ENCODE measurements at places on chromosomes 13 and 19. TPM values are rescaled to one million over a fixed set of nuclear protein-coding genes. Genes with fewer than 3 reads are reported as not detected.

XAB2 gene
- 20.2 TPM for total RNA-seq

DNA sequence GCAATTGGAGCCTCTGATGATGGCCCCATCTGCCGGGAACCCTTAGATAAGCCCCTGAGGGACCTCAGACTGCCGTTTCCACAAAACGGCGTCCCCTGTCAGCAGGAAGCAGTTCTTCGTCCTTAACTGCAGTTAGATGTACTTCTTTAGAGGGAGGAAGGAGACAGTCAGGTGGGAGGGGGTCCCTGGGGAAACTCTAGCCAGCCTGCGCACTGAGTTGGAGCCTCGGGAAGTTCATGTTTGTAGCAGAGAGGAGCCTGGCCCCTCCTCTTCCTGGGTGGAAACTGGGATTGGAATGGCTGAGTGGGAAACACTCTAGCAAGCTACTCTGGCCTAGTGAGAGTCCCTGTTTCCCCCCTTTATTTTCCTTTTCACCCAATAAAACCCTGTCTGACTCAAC is 612.4 kb downstream of the PCDH9 start:
- no peak overlapping the region for H3K27ac ChIP-seq
- H3K4me1 ChIP-seq: no peaks in the 10 kb centered on the region
- DNase-seq: no peak
- no peaks in the 10 kb centered on the region for H3K27me3 ChIP-seq
- H3K4me3 ChIP-seq: no peak overlapping the region

DNA sequence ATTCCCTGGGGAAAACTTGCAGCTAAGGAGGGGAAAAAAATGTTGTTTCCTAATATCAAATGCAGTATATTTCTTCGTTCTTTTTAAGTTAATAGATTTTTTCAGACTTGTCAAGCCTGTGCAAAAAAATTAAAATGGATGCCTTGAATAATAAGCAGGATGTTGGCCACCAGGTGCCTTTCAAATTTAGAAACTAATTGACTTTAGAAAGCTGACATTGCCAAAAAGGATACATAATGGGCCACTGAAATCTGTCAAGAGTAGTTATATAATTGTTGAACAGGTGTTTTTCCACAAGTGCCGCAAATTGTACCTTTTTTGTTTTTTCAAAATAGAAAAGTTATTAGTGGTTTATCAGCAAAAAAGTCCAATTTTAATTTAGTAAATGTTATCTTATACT is 33.6 kb downstream of the TNFSF11 start:
- peaks cover 32% of the 10 kb centered on the region for H3K4me1 ChIP-seq
- H3K27me3 ChIP-seq: no peaks in the 10 kb centered on the region
- H3K27ac ChIP-seq: no peak overlapping the region

ZNF419 gene
- 5.1 TPM for total RNA-seq

PDS5B gene
- 61.2 TPM for total RNA-seq

DNA sequence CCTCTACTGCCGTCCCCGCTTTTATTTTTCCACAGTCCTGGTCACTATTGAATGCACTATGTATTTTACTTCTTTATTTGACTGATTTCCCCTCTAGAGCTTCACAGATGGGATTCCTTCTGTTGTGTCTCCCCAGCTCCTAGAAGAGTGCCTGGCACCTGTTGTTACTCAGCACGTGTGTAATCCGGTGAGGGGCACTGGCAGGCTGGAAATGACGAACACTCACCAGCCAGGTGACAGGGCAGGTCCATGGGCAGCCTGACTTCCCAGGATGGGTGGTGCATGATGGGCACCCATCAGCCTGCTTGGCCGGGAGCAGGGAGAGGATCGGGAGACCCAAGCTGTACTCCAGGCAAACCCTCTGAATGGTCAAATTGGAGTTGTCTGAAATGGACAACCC is 67.2 kb downstream of the CEBPG start:
- no peak overlapping the region for H3K27ac ChIP-seq
- no peaks in the 10 kb centered on the region for H3K4me1 ChIP-seq
- H3K4me3 ChIP-seq: no peak overlapping the region
- no peaks in the 10 kb centered on the region for H3K27me3 ChIP-seq
- no peaks in the 10 kb centered on the region for H3K36me3 ChIP-seq
- DNase-seq: no peak

DNA sequence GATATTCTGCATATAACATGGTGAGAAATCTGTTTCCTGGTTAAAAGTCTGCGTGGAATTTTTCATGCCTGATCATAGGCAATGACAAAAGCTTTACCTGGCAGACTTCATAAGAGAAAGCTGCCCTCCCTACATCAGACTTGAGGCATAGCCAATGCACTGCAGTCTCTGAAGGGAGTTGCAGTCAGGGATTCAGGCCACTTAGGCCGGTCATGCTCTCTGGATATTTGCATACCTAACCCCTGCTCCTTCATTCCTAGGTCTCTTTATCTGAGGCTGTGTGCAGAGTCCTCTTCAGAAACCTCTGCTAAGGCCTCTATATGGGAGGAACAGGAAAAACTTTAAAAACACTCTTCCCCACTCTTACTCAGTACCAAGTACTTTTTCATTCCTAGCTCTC is 287.4 kb downstream of the PCDH17 start:
- H3K4me3 ChIP-seq: no peak overlapping the region
- H3K36me3 ChIP-seq: no peaks in the 10 kb centered on the region
- H3K27me3 ChIP-seq: no peaks in the 10 kb centered on the region
- no peaks in the 10 kb centered on the region for H3K4me1 ChIP-seq
- no peak for DNase-seq

- no peaks in the 10 kb centered on the region for H3K36me3 ChIP-seq
- H3K27ac ChIP-seq: no peak overlapping the region
- no peak overlapping the region for H3K4me3 ChIP-seq
- no peak for DNase-seq
- H3K27me3 ChIP-seq: no peaks in the 10 kb centered on the region
These were observed 3.6 kb downstream of the C2CD4C start for GRCh38 chr19:405121-405965.

GRCh38 chr19:56301155-56301554 is 13.5 kb downstream of the ZSCAN5A start:
- no peak overlapping the region for H3K4me3 ChIP-seq
- no peaks in the 10 kb centered on the region for H3K27me3 ChIP-seq
- H3K36me3 ChIP-seq: no peaks in the 10 kb centered on the region
- no peak overlapping the region for H3K27ac ChIP-seq
- peak; percentile 44 for DNase-seq

DNA sequence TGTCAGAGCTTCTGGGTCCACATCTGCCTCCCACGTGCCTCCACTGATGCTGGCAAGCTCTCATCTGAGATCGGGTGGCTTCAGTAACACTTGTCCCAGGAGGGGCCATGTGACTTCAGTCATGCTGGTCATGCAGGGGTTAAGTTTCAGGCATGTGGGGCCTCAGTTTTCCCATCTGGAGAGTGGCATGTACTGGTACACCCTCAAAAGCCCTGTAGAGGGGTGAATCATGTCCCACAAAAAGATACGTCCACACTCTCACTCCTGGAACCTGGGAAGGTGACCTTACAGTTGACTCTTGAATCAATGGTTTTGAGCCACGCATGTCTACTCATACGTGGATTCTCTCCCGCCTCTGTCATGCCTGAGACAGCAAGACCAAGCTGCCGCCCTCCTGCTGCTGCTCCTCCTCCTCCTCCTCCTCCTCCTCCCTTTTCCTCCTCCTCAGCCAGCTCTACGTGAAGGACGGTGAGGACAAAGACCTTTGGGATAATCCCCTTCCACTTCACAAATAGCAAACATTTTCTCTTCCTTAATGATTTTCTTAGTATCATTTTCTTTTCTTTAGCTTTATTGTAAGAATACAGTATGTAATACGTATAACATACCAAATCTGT is 53.7 kb downstream of the COMP start:
- H3K27ac ChIP-seq: no peak overlapping the region
- no peaks in the 10 kb centered on the region for H3K27me3 ChIP-seq
- DNase-seq: no peak
- H3K4me1 ChIP-seq: peaks cover 3% of the 10 kb centered on the region
- H3K36me3 ChIP-seq: no peaks in the 10 kb centered on the region
